Stimulated activated CD8-positive, alpha-beta memory T cell treated with anti-CD3 and anti-CD28 coated beads, Interleukin-7, amount 100 ng/mL, for 1 hour (primary cell): ENCODE measurements at places on chromosomes 2 and 18.

DNA sequence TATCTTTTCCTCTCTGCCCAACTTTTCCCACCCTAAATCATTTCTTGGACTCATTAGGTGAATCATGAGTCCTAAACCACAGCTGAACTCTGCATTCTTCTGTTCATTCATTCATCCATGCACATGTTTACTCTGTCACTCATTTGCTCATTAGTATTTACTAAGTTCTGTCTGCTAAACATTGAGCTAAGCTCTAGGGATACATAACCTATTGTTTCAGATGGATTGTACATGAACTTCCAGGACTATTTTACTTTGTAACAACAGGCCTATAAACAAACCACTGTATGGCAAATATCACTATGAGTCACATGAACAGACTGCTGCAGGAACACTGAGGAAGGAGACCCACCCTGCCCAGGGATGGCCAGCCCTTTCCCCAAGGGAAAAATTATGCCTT, 14.6 kb upstream of the DYNC2LI1 start:
- no peak for DNase-seq

- DNase-seq: no peak
Measured at GRCh38 chr18:63025251-63026090, 294.1 kb downstream of the BCL2 start.

GRCh38 chr2:127410871-127411652, 7.2 kb upstream of the PROC start:
- DNase-seq: no peak

DNA sequence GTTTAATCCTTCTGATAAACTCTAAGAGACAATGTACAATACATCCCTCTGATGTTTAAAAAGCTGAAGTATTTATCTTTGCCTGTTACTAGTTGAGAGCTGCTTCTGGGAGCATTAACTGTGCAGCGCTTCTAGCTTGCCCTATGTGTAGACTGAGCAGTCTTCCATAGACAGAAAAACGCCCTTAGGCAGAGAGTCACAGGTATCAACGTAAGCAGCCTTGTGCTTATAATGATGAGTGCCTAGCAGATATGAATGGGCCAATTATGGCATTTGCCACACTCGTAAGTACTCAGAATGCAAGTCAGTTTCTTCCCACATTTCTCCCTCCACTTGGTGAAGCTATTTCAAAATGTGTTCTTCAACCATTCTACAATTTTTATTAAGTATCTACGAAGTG, 731.1 kb upstream of the SLC8A1 start:
- no peak for DNase-seq

DNA sequence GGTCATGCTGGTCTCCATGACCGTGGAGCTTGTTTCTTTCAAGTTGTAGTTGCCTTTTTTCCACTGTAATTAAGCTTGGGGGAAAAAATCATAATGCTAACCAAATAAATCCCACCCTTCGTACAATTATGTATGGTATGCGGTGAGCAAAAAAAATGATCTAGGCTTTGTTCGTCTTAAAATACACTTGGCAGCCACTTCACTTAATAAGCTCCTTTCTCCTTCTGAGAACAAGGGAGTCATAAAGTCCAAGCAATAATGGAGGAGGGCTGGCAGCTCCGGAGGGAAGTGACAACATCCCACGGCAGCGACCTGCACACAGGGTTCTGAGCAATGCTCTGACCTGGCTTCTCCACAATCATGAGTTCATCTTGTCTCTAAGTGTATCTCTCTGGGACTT, 91.2 kb upstream of the KLHL29 start:
- no peak for DNase-seq

DNA sequence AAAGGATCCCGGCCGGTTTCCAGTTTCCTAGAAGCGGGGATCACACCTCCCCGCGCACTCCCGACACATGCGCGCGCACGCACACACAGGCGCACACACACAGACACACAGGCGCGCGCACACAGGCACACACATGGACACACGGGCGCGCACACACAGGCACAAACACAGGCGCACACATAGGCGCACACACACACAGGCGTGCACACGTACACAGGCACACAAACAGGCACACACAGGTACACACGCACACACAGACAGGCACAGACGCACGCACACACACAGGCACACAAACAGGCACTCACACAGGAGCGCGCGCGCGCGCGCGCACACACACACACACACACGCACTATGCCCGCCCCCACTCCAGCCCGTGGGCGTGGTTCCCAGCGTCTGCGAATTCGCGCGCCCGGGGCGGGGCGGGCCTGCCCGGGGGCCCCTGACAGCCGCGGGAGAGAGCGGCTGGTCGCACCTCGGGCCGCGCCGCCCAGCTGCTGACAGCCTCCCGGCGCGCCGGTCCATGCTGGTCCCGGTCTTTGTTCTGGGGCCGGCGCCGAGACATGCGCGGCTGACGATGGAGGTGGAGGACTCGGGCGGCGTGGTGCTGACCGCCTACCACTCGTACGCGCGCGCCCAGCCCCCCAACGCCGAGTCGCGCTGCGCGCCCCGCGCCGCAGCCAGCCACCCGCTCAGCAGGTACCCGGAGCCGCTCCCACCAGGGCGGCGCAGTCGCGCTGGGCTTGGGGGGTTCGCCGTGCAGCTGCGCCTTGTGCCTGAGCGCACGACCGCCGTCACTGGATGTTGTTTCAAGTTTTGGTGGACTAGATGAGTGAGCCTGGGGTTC, at the start of gene ARHGAP28:
Gene ARHGAP28, plus strand, starts transcription at position 470 of the 845 bp plus-strand sequence. Its CDS starts 106 bp downstream, at position 576.
- no peak for DNase-seq

GRCh38 chr2:172704072-172704936, 31.3 kb upstream of the RAPGEF4 start:
- no peak for DNase-seq

DNA sequence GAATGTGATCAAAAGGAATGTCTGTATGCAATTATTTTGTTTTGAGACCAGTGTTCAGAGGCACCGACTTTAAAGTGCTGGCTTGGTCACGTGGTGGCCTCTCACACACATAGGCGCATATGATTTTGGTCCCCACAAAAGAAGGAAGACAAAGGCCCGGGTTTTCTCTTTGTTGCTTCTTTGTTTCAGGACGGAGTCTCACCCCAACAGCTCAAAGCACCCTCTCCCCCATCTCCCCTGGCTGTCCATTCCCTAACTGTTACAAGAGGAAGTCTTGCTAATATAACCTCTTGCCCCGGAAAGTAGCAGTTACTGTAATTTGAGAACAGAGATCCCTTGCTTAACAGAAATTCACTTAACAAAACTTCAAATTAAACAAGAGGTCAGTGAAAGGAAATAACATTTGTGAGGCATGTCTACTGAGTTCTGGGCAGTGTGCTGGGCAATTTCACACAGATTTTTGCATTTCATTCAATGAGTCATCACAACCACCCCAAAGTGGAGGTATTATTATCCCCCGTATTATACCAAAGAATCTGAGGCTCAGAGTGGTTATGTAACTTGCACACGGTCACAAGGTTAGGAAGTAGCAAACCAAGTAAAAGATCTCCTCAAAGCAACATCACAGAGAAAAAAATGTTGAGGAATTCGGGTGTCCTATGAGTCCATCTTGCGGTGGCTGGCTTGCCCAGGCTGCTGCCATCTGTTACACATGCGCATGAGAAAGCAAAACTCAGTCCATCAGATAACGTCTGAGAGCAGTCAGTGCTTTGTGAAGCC, 75.8 kb downstream of the SDC1 start:
- no peak for DNase-seq

DNA sequence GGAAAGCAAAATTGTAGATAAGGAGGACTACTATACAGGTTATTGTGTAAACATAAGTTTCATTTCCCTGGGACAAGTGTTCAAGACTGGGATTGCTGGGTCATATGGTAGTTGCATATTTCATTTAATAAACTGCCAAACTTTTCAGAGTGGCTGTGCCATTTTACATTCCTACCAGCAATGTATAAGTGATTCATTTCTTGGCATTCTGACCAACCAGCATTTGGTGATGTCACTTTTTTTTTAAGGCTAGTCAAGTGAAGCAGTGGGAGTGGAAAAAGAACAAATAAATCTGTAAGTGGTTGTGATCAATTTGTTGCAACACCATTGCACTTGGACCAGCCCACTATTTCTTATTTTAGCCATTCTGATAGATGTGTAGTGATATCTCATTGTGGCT, 5.2 kb upstream of the CHCHD5 start:
- DNase-seq: no peak

DNA sequence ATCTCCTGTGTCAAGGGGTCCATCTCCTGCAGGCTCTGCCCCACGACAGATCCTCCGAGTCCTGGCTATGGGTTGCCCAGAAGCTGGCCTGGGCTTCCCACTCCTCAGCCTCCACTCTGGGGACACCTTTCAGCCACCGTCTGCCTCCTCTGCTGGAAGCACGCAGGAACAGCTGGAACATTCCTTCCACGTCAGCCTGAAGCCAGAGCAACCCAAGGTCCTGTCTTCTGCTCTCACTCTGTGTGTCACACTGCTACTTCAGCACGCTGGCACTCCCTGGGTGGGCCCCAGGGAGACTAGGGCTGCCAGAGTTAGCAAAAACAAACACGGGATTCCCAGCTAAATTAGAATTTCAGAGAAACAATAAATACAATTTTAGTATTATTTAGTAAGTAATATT, 148.8 kb downstream of the HRH4 start:
- no peak for DNase-seq

- DNase-seq: no peak
Measured at GRCh38 chr2:236965021-236965840, 120.5 kb upstream of the COPS8 start.

GRCh38 chr2:21822505-21822904, 698.7 kb downstream of the TDRD15 start:
- DNase-seq: no peak

DNA sequence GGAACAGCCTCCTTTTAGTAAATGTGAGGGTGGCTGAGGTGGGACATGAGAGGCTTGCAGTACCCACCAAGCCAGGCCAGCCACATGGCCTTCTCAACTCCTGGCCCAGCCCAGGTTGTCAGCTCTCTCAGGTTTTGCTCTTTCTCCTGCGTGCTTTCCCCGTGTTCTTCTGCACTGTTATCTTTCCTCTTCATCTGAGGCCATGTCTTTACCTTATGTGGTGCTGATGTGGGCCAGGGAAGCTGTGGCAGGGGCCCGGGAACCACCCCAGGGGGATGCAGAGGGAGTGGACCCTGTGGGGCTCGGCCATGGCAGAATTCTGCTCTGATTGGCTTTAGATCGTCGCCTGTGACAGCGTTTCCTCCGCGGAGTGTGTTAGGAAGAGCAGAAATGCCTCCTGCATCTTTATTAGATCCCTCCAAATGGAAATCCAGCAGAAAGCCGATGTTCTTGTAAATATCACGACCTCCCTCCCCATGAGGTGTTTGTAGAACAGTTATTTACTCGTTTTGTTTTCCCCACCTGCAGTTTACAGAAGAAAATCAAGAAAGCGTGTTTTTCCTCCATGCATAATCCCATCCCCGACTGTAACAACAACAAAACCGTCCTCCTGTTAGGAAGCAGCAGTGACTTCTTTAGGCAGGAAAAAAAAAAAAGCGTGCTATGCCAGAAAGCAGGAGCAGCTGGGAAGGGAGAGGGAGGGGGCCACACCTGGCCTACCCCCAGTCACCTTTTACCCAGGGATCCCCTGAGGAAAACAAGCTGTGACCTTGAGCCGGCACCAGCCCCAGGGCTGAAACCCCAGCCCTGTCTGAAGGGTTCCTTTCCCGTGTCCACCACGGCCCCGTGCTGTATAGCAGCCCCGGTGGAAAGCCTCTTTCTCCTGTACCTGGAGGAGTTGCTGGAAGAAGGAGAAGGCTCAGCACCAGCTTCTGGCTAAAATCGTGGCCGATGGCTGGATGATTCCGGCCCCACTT, 54.8 kb downstream of the HPCAL1 start:
- no peak for DNase-seq

- DNase-seq: no peak
Measured at GRCh38 chr18:35123811-35124210, 82.6 kb downstream of the MAPRE2 start.

DNA sequence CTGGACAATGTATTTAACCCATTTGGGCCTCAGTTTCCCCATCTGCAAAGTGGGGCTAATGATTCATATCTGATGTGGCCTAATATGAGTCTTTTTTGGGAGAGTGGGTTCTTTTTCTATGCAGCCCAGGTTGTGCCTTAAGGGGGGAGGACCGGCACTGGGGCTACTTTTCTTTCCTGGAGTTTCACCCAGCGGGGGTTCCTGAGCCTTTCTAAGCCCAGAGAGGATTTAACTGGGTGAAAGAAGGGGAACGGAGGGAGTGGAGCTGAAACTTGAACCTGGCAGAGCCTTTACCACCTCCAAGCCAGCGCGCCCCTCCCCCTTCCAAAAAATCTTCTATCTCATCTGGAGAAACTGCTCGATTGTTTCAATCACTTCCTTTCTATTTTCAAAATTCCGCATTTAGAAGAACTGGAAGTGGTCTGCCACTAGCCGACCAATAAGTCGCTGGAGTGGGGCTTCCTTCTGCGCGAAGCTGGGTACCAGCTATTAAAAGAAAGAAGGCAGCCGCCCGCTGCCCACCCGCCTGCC, 205.0 kb upstream of the SMAD2 start:
- DNase-seq: no peak

DNA sequence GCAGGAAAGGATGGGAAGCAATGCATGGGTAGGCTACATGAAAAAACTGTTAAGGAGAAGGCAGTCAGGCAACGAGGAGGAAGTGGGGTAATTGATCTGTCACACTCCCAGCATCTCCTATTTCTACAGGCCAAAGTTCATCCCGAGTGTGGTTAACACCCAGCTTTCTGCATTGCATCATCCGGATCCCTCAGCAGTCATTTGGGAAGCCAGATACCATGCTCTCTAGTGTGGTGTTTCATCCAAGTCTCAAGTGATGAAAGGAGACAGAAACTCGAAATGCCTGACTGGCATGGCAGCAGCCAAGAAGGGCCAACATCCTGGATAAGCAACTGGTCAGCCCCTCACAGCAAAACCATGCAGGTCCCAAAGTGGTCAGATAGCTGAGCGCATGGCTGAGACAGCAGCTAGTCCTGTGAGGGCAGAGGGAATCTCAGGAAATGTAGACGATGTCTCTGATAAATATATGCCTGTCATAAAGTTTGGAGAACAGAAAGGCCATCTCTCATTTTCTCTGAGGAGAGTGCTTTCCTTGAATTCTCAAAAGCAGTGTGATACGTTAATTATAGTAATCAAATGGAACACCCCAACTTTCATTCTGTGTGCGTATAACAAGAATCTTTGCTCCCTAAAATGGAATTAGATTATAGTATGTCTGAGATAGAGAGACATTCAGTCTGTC, 24.8 kb upstream of the HNRNPA3 start:
- DNase-seq: no peak

DNA sequence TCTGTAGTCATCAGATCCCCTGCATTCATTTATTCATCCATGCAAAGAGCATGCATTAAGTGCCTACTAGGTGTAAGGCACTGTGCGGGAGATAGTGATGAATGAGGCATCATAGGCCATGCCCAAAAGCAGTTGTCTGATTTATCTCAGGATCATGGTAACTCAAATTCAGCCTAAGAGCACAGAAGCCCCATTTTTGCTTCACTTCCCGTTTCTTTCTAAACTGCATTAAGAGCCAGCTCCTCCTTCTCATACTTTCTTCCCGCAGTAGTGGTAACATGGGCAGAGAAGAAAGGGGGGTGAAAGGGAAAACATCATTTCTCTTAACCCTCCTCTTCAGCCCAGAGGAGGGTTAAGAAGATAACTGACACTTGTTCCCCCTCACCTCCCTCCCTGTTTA, 2.9 kb downstream of the GPR45 start:
- DNase-seq: no peak

- DNase-seq: no peak
Measured at GRCh38 chr18:44682871-44683221, 2.2 kb downstream of the SETBP1 start.

- no peak for DNase-seq
Measured at GRCh38 chr2:8662239-8662879, 19.5 kb upstream of the ID2 start.

GRCh38 chr18:63149302-63149587, 170.3 kb downstream of the BCL2 start:
- DNase-seq: no peak

GRCh38 chr2:59658906-59659635, 894.4 kb downstream of the BCL11A start:
- no peak for DNase-seq
